ENCODE measurements at places on chromosomes 5 and 9.
A peak's percentile ranks its signal among the peaks of the same experiment; 100 is the strongest.

GRCh38 chr5:174448662-174449061 lies 275.7 kb upstream of the MSX2 start:
- no peak for DNase-seq

DNA sequence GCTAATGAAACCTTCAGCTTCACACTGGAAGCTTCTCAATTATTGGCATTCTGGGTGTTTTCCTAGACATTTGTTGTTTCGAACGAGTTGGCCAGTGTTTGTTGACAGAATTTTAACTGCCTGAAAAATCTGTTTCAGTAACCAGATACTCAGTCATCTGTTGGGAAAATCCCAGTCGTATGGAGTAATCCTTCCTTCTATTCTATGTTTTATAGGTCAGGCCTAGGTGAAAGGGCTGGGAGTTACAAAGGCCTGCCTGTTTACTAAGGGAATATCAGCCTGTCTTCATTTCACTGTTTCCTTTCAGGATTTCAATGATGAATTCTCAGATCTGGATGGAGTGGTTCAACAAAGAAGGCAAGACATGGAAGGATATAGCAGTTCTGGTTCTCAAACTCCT lies 59.9 kb downstream of the GRAMD2B start:
- DNase-seq, result no peak

GRCh38 chr9:6780690-6781089 lies 22.9 kb downstream of the KDM4C start:
- no peak for DNase-seq

GRCh38 chr5:172868924-172869591 lies 35.0 kb downstream of the ERGIC1 start:
- DNase-seq, result peak; percentile 21

GRCh38 chr5:125348936-125349831 lies 602.7 kb upstream of the ZNF608 start:
- no peak for DNase-seq

DNA sequence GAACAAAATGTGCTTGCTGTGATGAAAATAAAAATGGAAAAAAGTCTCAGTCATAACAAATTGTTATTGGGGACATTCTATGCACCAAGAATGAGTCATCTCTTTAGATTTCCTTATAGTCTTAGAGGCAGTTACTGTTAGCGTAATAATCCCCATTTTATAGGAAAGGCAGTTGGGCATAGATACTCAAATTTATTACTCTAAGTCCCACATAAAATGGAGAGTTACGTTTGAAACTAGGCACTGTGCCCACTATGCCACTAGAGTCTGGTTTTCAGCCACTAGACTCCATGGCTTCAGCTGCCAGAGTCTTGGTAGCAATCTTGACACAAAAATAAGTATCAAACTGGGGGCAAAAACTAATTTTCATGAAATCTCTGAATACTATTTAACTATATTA lies 317.9 kb upstream of the MEF2C start:
- DNase-seq, result no peak

DNA sequence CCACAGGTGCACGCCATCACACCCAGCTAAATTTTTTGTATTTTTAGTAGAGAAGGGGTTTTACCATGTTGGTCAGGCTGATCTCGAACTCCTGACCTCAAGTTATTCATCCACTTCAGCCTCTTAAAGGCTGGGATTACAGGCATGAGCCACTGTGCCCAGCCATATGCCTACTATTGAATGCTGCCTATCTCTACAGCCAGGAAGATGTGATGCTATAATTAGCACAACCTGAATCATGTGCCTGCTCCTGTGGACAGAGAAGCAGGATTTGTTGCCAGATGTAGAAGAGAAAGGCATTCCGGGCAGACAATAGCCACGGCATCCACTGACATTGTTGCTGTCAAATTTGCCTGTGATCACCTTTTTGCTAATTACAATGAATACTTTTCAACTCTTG lies 24.4 kb upstream of the MLLT3 start:
- no peak for DNase-seq

- no peak for DNase-seq
These were observed 378.6 kb upstream of the KLF4 start for GRCh38 chr9:107868186-107868585.

GRCh38 chr5:147845618-147846017 lies 14.1 kb upstream of the SPINK1 start:
- no peak for DNase-seq

GRCh38 chr9:127390248-127390545 lies 6.8 kb upstream of the SLC2A8 start:
- no peak for DNase-seq

DNA sequence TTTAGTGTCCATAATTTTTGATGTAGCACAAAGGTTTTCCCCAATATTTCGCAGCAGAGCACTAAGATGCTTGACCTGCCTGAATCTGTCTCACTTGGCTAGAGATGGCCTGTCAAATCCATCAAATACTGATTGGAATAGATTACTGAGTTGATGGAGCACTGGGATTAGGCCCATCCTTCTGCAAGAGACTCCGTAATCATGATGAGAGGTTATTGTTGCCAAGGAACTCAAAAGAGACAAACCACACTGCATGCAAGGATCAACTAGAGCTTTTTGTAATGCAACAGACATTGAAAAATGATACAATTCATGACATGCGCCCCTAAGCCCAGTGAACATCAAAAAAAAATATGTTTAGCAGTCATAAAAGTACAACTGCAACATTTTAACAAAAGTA lies 585.3 kb upstream of the GRAMD2B start:
- DNase-seq, result no peak

DNA sequence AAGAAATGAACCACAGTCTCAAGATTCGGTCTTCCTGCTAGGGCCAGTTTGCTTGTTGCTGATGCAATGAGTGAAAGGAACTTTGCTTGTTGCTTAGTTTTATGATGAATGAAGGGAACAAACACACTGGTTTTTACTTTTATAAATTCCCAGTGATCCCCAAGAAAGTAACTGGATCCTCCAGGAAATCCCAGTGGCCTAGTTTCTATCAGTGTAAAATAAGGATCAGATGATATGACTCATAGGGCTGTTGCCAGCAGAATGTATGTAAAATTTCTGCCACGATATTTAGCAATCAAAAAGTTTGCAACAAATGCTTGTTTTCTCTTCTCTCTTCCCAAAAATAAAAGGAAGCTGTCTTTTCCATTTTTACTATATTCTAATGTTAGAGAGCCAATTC lies 160.1 kb upstream of the CDKN2B start:
- DNase-seq, result no peak

- DNase-seq, result no peak
These were observed 7.9 kb upstream of the OXCT1 start for GRCh38 chr5:41878173-41878572.

DNA sequence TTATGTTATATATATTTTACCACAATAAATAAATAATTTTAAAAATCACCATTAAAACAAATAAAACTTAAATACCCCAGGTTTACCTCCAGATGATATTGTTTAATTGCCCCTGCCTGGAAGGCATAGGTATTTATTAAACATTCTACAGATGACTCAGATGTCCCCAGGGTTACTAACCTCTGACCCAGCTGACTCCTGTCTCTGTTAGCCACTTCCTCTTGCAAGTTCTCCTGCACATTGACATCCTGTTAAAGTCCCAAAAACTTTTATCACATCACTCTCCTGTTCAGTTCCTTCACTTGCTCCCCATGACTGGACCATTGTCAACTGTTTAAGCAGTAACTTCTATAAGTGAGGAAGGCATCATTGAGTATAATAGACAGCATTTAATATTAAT lies 37.0 kb upstream of the RAB3C start:
- no peak for DNase-seq

- DNase-seq, result no peak
These were observed 203.1 kb downstream of the ROR2 start for GRCh38 chr9:91746904-91747303.

DNA sequence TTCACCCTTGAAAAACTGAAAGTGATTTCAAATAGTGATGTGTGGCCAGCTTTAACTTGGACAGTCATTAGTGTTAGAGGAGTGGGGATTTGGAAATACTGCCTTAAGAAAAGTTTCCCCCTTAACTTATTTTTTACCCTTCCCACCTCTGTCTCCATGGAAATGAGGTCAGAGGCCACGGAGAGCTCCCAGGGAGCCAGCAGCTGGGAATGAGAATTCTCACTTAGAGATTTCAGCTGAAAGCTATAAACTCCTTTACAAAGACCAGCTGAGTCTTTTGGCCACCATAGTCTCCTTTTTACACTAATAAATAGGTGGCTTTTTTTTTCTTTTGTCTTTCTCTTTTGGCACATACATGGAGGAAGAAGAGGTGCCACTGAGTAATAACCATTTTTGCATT lies 45.7 kb upstream of the PIK3R1 start:
- no peak for DNase-seq

GRCh38 chr5:61435368-61435767 lies 103.3 kb downstream of the ZSWIM6 start:
- no peak for DNase-seq
